GM12878 (cell line): ENCODE measurements at places on chromosomes 1 and 21. TPM values are rescaled to one million over a fixed set of nuclear protein-coding genes. Genes with fewer than 3 reads are reported as not detected.

Gene DNASE2B
- not detected in 2 replicates for total RNA-seq

Gene KIRREL1
- total RNA-seq = 0.05 and 0.15 TPM in 2 replicates

GRCh38 chr1:87462894-87463293, 134.2 kb downstream of the LMO4 start:
- DNase-seq = no peak

DNA sequence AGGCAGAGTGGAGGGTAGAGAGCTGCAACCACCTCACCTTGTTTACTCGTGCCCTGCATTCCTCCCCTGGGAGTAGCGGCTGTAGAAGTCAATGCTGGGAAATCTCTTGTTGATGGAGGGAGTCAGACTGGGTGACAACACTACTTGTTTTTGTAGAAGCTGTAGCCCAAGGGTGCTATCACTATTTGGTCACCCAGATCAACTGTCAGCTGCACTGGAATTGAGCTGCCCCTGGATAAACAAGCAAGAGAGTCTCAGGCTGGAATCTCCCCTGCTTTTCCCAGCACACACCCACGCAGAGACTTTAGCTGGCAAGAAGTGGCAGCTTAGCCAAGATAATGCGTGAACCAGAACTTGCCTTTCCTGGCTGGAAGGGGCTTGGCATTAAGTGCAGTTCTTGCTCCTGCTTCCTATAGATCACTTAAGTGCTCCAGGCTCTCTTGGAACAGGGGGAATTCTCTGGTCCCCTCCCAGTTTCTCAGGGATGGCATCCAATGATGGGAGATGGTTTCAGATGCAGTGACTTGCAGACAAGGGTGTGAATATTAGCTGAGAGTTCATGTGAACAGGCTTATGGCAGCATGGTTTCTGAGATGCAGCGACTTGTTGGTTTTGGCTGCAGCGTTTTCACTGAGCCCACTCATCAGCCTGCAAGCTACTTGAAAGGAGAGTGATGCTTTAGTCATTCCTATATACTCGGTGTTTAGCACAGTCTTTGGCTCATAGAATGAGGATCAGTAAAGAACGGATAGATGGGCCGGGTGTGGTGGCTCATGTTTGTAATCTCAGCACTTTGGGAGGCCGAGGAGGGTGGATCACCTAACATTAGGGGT, 16.8 kb downstream of the ATP2B4 start:
- DNase-seq = no peak

DNA sequence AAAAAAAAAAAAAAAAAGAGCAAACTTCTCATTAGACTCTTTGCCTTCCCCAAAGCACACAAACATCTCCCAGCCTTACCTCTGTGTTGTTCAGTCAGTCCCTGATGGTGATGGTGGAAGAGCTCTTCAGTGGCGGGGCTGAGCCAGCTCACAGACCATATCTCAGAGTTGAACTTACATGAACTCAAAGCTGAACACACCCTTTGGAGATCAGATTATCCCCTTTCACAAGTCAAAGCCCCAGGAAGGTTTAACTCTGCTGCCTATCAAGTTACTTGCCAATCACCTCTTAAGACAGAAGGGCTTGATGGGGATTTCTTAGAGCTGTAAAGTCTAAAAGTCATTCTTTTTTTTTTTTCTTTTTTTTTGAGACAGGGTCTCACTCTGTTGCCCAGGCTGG, 55.2 kb upstream of the L1TD1 start:
- DNase-seq = no peak

- DNase-seq = no peak
Observed at GRCh38 chr1:17121881-17122280, 2.6 kb upstream of the PADI2 start.

DNA sequence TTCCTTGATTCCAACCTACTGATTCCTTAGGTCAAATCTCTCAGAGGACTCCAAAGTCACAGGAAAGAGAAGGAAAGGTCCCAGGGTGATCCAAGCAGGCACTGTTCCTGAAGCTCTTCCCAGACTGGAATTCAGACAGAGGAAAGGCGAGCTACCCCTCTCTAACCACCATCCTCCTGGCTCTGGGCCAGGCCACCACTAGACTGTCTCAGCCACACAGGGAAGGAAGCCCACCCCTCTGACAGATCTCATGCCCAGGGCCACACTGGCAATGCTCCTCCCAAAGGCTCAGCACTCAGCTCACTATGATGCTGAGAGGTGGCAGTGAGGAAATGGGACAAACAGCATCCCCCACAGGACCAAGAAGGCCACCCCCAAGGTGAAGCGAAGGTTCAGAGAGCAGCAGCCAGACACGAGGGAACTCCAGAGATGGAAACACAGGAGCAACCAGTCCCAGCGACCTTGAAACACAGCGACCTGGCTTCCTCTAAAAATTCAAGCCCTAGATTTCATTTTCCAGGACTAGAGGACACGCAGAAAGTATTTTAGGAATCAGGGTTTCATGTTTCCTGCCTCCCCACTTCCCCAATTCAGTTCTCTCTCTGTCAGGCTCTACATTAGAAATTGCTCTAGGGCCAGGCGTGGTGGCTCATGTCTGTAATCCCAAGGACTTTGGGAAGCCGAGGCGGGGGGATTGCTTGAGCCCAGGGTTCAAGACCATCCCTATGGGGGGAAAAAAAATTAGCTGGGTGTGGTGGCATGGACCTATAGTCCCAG, 18.8 kb downstream of the PIK3C2B start:
- no peak for DNase-seq

- no peak for DNase-seq
Observed at GRCh38 chr1:46401964-46402626, 8.0 kb downstream of the FAAH start.

DNA sequence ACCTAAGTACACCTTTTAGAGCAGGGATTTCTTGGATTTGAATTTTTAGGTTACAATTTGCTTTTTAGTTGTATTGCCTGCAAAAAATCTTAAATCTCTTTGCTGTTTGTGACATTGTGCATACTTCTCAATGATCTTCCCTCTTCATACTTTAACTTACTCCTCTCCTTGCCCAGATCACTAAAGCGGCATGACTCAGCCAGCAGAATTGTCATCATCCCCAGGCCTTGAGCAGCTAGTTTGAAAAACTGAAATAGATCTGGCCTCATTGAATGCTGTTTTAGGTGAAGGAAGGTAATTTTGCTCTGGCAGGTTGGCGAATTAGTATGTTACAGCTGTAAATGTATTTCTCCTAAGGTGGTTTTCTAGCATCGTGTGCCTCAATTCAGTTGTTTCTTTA, 145.9 kb downstream of the RYR2 start:
- no peak for DNase-seq

DNA sequence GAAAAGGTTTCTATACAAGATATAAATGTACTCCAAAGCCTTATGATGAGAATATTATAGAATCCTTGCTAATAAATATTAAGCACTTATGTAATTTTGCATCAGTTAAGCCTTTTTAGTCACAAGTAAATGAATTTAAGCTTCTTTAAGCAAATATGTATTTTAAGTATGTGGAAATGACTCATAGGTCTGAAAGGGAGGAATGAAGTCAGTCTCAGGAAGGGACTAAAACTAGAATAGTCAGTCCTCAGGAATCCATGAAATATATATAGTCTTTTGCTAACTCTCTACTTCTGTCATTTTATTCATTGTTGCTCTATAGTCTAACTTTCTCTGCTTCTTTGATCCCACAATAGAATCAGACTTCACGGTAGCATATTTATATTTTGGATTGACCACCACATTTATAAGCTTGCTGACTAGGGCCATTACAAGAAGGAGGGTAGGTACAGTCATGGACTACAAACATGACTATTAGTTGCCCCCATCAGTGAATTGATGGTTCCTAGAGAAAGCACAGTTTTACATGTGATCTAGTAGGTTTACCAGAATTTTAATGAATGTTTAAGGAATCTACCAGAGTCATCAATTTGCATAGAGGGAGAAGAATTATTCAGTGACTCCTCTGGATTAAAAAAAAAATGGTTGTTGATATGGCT, 20.2 kb upstream of the RABGGTB start:
- DNase-seq = no peak

GRCh38 chr1:197519741-197520334, 251.8 kb downstream of the CRB1 start:
- DNase-seq = no peak

DNA sequence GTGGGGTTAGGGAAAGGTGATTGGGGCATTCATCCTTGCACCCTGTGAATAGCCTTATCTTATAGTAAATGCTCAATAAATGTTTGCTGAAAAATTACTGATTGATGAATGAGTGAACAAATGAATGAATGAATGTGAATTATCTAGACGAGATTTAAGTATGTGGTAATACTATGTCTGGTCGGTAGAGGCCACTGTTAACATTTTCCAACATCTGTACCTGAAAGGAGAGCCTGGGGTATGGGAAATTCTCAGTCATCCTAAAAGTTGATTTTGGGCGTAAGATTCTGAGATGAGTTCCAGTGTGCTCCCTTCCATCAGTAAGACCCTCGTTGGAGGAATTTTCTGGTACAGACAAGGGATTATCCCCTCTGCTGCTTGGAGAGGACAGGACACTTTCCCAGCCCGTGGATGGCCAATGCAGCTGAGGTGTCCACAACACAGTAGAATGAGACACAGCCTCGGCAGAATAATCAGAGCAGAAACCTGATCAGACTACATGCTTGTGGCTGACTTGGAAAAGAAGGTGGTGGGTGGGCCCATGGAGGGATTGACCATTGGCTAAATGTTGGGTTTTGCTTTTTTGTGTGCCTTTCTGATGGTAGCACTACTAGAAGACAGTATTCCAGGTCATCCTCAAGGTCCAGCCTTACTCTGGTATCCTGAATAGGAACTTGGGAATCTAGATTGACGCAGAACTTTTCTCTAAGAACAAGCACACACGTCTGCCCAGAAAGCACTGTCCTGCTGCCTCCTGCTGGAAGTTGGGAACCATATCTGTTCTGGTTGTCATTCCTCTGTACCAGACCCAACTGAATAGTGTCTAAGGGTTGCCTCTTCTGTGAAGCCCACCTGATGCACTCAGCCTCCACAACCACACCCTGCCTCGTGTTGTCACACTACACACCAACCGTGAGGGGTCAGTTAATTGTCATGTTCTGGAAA, 262.0 kb downstream of the TNR start:
- no peak for DNase-seq
